Stimulated activated CD8-positive, alpha-beta memory T cell treated with anti-CD3 and anti-CD28 coated beads, Interleukin-7, amount 100 ng/mL, for 4 hours (primary cell): ENCODE measurements at places on chromosomes 7 and 10.

- DNase-seq, result no peak
Observed at GRCh38 chr10:68334672-68335467, 2.1 kb upstream of the PBLD start.

DNA sequence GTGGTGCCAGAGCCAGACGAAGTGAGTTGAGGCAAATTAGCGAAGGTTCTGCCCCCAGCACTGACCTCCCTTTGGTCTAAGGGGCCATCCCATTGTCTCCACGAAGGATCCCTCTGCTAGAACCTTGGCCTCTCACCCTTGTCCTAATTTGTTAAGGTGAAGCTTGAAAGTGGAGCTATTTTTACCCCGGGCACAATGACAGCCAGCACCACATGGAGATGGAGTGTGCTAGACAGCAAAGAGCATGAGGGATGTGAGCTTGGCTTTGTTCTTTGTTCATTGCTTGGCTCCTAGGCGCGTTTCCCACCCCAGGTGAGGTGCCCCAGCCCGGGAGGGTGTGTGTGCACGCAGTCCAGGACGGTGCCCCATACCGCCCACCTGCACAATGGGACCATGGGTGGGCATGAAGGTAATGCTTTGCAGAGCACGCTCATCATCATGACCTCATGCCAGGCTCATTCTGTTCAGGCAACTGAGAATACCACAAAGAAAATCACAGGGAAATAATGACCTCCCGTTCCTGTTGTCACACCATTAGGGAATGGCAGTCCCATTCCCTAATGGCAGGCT lies 361.0 kb upstream of the FZD8 start:
- no peak for DNase-seq

- DNase-seq, result no peak
Observed at GRCh38 chr10:132832186-132832969, 46.4 kb upstream of the NKX6-2 start.

DNA sequence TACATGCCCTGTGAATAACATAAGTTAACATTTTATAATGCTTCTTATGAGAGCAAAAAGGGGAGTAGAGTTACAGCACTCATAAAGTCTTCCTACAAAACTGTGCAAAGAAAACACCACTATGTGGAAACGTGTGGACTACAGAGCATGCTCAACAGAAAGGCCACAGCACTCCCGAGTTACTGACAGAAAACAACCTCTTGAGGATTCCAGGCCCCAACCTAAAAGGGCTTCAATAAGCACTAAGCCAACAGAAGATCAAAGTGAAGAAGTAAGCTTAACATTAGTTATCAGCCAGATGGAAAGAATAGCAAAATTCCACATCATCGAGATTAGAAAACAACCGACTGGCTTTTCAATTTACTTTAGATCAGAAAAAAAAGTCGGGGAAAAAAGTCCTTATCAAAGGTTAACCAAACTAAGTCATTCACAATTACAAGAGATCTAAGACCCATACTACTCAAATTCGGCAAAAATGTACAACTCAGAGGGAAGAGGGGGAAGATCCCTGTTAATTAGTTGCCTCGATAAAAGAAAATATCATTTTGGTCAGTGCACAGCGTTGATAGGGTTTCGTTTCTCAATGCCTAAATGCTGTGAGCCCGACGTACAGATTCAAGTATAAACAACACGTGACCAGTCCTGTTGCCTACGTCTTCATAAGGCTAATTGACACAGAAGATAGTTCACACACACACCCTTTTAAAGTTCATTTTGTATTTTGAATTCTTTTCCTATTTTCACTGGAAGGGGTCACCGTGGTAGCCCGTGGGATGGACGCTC lies 1.4 kb downstream of the KBTBD2 start:
- DNase-seq, result peak; percentile 45

- no peak for DNase-seq
Observed at GRCh38 chr10:10366836-10367235, 650.8 kb upstream of the CELF2 start.

- no peak for DNase-seq
Observed at GRCh38 chr10:14173706-14174594, 156.8 kb downstream of the FRMD4A start.

- no peak for DNase-seq
Observed at GRCh38 chr7:972676-973309, 2.6 kb downstream of the COX19 start.

DNA sequence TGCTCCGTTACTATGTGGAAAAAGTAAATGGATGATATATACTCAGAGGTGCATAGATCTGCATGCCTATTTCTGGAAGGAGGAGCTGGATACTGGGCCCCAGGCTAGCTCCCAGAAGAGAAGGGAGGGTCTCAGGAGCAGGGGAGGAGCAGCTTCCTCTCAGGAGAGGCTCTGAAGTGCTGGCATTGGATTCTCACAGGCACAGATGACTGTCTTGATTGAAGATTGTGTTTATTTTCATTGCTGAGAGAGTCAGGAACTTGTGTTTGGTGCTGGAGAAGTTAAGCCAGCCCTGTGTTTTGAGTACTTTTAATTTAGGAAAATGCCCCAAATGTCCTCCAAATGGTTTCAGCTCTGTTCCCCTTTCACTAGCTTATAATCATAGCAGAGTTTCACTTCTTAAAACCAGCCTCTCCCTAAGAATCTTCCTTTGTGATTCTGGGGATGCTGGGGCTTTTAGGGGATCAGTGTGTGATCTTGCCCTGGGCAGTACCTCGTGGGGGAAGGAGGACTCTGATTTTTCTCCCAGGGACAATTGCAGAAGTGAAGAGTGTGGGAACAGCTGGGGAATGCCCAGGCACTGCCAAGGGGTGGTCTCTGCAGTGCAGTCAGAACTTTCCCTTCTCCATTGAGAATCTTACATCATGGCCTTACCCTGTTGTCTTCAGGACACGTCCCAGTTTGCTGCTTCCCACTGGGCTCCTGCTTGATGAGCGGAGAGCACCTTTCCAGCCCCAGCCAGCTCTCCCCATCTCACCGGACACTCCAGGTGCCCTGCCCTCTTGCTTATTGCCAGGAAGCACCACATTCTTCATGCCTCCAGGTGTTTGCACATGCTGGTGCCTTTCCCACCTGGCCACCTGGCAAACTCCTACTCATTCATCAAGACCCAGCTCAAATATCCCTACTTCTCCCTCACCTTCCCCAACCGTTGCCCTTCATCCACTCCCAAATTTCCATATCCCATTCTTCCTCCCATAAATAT lies 102.8 kb downstream of the ARHGAP22 start:
- no peak for DNase-seq

DNA sequence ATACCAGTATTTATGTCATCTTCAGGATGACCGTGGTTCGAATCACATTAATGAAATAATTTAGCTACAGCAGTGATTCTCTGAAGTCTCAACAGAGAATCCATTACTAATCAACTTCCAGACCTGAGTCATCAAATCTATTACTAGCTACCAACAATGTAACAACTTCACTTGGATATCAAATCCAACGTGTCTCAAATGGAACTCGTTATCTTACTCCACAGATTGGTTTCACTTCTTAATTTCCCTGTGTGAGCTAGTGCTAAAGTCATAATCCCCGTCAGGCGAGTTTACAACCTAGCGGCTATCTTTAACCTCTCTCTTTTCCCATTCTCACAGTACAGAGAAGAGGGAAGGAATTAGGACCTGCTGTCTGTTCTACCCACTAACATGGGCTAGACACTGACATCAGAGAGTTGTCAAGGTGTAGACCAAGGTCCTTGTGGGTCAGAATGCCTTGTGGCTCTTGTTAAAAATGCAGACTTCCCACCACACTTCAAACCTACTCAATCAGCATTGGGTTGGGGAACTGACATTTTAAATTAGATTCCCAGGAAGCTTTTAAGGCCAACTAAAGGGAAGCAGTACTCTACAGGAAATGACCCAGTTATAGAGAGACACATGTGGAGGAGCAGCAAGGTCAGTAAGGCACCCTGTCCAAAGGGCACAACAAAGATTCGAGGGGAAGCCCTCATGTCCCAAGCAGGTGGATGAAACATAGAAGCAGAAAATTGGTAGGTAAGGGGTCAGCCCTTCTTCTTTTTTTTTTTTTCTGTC lies 57.3 kb upstream of the GSAP start:
- DNase-seq, result no peak

- no peak for DNase-seq
Observed at GRCh38 chr10:69837261-69837660, 35.6 kb downstream of the COL13A1 start.

DNA sequence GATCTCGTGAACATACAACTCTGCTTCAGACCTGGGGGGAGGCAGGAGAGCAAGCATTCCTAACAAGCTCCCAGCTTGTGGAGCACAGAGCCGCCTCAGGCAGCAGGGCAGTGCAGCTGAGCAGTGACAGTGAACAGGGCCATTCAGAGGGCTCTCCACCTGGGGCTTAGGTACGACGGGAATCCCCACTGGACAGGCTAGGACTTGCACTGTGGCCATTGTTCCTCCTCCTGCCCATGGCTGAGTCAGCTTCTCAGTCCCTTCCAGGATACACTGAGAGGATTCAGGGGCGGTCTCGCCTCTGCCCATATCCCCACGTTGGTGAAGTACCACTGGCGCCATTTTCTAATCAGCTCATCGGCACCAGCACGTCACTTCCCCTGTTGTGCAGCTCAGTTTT lies 71.1 kb downstream of the FIGNL1 start:
- DNase-seq, result no peak

GRCh38 chr10:15808204-15808797 lies 52.0 kb downstream of the MINDY3 start:
- DNase-seq, result no peak

DNA sequence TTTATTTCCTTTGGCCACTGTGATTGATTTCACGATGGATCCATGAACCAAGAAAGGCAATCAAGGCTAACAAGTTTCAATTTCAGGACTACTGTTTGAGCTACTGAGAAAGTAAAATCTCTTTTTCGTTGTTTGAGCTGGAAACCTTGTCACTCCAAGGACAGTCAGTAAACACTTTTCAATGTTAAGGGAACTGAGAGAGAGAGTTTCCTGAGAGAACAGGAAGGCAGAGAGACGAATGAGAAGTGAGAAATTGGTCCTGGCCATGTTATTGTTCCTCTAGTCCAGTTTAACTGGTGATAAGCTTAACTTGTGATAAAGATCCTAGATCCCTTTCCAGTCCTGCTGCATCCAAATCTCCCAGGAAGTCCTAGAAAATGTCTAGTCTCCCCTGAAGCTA lies 909 bp upstream of the AKR1D1 start:
- no peak for DNase-seq

GRCh38 chr7:135599471-135599870 lies 41.8 kb downstream of the NUP205 start:
- no peak for DNase-seq

- DNase-seq, result no peak
Observed at GRCh38 chr10:94083662-94084265, 90.0 kb downstream of the PLCE1 start.

DNA sequence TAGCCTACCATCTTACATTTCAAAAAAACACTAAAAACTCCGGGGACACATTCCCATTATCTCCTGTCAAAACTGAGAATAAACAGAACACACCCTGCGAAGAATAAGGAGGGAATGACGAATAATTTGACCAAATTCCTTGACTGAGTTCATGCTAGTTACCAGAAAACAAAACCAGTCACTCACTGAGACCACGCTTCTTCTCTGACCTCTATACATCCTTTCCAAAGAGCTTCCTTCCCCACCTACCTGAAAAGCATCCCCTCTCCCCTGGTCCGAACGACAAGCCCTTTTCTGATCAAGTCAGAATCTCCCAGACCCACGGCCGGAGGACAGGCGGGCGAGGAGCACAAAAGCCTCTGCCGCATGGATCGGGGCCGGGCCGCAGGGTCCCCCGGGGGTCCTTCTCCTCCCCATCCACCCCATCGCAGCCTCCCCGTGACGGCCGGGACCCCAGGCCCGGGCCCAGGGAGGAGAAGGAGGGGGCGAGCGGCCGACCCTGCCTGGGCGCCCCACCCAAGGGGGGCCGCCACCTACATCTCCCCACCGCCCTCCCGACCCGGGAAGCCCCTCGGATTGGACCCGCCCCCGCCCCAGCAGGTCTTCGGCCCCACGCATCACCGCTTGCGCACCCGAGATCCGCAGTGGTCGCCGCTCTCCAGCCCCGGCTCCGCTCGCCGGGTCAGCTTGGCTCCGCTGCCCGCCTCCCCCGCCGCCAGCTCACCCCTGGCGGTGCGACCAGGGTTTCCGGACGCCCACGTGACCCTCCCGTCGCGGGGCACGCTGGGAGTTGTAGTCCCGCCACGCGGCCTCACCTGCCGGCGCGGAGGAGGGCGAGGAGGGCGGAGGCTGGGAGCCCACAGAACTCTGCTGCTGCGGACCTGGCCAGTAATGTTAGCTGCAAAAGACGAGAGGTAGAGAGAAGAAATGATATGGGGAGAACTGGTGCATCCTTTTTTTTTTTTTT lies at the start of gene SLC37A3:
Gene SLC37A3 (minus strand): TSS at position 747 of the 967 bp plus-strand sequence. CDS start 16,004 bp downstream, outside the sequence.
- peak; percentile 66 for DNase-seq

DNA sequence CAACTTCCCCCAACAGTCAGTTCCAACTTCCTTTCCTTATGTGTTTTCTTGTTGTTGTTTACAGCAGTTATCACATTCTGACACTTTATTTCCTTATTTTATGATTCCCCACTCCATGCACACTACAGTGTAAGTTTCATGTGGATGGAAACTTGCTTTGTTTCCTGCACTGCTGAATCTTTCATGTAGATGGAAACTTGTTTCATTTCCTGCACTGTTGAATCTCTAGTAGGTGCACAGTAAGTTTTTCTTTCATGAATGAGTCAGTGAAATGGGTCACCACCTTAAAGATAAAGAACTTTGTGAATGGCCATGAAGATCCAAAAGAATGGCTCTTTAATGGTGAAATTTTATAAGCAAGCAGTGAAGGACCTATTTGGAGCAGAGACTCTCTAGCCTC lies 61.4 kb downstream of the SHOC2 start:
- no peak for DNase-seq

DNA sequence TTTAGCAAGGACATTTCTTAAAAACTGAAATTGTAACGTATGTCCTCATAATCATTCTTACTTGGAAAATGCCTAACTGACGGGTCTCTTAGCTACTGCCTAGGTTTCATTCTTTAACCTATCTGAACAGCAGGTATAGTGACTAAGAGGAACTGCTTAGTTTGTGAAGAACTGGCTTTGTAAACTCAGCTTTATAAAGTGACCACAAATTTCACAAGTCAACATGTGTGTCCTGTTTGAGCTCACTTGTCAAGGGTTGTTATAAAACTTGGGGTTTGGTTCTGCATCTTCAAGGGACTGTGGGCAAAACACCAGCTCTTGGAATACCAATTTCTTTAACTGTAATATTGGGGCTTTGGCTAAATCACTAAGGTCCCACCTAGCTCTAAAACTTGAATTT lies 32.2 kb downstream of the MRPS33 start:
- no peak for DNase-seq

- DNase-seq, result no peak
Observed at GRCh38 chr10:29524294-29524693, 110.5 kb downstream of the SVIL start.
